ENCODE measurements at places on chromosomes 2 and 18.

GRCh38 chr2:143481237-143481623 is 352.0 kb downstream of the ARHGAP15 start:
- DNase-seq = no peak

DNA sequence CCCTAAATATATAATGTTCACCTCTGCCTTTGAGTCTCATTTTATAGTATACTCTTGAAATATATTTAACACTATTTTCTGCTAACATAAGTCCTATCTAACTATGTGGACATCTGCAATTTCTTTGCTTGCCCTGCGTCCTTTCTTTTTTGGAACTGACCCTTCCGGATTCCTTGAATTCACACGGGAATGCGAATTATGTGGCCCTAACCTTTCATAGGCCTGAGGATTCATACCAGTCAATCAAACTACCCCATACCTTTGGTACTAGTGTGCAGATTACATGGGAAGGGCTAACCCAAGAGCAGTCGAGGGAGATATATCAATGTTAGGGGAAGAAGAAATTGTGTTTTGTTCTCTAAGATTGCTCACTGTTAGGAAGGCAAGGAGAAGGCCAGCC is 56.4 kb downstream of the NRXN1 start:
- DNase-seq = no peak

- DNase-seq = no peak
These were observed 121.2 kb downstream of the CABYR start for GRCh38 chr18:24259869-24260641.

GRCh38 chr2:196160101-196160500 is 11.3 kb downstream of the STK17B start:
- peak; percentile 38 for DNase-seq

DNA sequence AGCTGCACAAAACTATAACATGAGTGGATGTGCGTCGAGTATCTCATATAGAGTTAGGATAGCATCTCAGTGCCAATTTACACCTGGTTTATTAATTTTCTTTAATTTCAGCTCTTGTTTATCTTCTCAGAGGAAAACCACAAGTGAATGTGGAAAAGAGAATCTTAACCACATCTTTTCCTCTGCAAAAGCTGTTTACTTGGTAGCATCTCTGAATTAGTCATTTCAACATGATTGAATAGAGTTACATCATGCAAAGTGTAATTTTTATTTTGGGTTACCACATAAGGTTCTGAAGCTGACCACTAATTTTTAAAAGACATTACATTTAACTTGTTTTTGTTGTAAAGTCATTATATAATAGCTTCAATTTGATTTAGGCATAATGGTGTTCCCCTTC is 83.8 kb upstream of the FAM237A start:
- no peak for DNase-seq

DNA sequence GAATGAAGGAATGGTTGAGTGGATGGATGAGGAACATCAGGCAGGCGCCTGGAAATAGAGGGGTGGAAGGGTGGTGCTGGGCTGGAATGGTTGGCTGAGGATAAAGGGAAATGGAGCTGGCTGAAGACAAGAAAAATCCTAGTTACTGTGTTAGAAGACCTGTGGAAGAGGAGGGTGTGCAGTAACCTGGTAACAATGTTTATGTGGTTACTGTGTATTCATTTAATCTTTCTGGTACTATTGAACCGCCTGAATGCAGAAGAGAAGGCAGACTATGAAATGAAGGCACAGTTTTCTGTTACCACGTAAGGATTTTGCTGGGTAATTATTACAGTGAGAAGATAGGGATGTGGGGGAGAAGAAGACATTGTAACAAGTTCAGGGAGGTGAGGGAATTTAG is 110.3 kb upstream of the MGAT5 start:
- no peak for DNase-seq

DNA sequence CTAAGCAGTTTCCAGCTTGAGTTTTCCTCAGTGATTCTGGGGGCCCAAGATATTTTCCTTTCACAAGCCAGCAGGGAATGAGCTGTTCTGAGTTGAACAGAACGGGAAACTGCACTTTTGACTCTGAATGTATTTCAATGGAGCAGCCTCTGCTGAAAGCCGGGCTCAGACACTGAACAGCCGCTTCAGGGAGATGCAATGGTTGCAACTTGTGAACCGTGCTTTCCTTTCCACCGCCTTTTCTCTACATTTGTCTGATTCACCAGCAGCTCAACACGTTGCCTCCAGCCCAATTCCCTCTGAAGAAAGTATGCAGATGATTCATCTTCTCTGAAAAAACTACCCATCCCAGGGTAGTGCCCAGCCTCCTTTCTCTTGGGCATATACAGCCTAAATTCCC is 119.3 kb upstream of the PKDCC start:
- DNase-seq = no peak

GRCh38 chr2:236580746-236581355 is 11.2 kb downstream of the ACKR3 start:
- DNase-seq = no peak

DNA sequence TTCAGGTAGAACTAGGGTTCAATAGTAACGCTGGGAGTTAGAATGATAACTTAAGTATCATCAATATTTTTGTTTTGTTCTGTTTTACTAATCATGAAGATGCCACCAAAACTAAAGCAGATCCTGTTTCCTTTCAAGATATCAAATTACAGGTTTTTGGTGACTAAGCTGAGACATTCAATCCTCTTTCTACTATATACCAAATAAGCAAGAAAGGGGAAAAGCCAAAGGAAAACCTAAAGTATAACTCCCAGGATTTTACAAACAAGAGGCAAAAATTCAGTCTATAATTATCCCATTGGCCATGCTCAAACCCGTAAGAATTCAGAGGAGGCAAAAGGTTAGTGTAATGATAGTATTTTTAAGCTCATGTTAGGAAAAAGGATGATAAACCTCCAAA is 175.2 kb upstream of the CCDC150 start:
- DNase-seq = no peak

GRCh38 chr2:69933839-69934613 is 19.1 kb downstream of the MXD1 start:
- no peak for DNase-seq

GRCh38 chr2:102005989-102006885 is 14.5 kb downstream of the IL1R2 start:
- DNase-seq = peak; percentile 51

- no peak for DNase-seq
These were observed 2.0 kb downstream of the IL1A start for GRCh38 chr2:112782234-112782799.

GRCh38 chr2:11827547-11827946 is 81.1 kb downstream of the LPIN1 start:
- no peak for DNase-seq

DNA sequence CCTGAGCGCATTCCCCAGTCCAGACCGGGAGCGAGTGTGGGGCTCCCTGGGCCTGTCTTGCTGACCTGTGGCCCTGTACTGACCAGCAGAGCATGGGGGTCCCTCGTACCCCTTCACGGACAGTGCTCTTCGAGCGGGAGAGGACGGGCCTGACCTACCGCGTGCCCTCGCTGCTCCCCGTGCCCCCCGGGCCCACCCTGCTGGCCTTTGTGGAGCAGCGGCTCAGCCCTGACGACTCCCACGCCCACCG is 5.3 kb downstream of the NEU4 start:
- DNase-seq = no peak

- DNase-seq = no peak
These were observed 90.0 kb downstream of the PLEKHM3 start for GRCh38 chr2:207935121-207935990.

DNA sequence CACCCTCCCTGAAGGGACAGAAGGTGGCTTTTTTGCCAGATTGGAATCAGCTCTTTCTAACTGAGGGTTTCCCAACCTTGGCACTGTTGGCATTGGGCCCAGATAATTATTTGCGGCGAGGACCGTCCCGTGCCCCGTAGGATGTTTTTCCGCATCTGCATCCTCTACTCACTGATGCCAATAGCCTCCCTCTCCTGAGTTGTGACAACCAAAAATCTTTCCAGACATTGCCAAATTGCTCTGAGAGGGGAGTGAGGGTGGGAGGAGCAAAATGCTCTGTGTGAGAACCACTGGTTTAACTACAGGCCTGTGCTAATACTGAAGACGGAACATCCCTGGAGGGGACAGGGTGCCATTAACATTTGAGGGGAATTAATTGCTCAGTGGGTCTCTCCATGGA is 33.6 kb upstream of the GLI2 start:
- no peak for DNase-seq

DNA sequence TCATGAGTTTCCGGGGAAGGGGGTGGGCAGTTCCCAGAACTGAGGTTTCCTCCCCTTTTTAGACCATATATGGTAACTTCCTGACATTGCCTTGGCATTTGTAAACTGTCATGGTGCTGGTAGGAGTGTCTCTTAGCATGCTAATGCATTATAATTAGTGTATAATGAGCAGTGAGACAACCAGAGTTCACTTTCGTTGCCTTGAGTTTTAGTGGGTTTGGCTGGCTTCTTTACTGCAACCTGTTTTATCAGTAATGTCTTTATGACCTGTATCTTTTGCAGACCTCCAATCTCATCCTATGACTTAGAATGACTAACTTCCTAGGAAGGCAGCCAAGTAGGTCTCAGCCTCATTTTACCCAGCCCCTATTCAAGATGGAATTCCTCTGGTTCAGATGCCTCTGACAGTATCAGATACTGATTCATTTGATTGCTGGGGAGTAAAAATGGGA is 447.3 kb downstream of the XIRP2 start:
- DNase-seq = no peak

DNA sequence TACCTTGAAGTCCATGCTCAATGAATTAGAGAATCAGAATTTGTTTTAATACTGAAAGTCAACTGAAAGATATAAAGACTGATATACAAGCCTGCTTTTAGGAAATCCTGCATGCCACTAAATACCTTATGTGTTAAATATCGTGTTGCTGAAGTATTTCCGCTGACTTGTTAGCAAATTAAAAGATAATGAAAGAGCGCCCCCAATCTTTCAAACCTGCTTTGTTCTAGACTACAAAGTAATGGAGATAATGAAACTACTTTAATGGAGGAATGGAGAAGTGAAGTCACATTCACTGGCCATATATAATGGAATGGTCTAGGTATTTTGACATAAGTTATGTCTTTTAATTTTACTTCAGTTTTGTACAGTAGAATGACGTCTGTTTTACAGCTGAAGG is 95.7 kb downstream of the ASXL3 start:
- DNase-seq = no peak

DNA sequence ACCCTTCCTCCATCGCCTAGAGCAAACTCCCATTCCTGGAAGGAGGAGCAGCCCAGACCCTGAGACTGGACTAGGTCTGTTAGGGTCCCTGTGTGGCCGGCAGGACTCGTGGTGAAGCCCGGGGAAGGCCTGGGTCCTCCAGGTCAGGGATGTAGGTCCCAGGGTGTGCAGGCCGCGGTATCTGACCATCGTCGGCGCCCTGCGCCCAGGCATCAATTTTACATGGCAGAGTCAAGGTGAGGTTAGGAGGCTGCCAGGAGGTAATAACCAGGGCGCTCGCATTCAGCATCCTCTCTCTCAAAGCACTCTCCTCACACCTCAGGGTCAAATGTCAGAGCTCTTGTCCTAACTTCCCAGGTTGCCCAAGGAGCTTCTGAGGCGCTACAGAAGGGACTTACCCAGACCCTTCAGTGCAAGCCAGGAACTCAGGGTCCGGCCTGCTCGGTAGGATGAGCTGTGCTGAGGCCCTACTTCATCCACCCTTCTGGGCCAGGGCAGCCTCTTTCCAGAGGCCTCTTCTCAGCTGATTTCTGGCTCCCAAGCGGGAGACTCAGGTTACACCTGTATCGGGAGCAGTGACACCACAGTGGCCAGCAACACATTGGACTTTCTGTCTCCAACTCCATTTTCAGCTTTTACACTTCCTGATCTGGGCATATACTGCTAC is 628 bp downstream of the SH2D6 start:
- DNase-seq = no peak

- no peak for DNase-seq
These were observed 24.9 kb upstream of the COL5A2 start for GRCh38 chr2:189204322-189204941.

DNA sequence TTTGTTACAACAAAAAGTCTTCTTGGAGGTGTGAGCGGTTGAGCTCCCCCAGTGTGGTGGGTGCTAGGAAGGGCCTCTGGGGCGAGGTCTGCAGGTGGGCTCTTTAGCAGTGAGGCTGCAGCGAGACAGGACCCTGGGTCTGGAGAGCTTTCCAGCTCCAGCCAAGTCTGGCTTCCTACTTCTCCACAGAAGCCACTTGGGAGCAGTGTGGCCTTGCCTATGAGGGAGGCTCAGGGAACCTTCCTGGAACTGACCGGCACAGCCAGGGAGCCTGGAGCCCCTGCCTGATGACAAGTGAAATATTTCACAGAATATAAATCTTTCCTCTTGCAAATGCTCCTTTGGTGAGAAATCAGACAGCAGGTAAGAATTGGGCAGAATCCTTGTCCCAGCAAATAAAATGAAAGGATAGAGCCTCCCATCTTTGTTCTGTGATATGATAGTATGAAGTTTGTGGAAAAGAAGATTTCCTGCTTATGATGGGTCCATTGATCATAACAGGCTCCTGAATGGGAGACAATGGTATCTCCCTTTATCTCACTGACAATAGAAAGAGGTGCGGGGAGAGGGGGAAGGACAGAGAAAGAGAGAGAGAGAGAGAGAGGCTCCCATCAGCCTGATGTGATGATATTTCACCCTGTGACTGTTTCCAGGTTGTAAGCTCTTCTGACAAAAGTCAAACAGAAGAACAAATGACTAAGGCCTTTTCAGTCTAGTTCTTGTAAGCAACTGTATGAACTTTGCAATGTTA is 289.8 kb upstream of the SPRED2 start:
- DNase-seq = peak; percentile 83

DNA sequence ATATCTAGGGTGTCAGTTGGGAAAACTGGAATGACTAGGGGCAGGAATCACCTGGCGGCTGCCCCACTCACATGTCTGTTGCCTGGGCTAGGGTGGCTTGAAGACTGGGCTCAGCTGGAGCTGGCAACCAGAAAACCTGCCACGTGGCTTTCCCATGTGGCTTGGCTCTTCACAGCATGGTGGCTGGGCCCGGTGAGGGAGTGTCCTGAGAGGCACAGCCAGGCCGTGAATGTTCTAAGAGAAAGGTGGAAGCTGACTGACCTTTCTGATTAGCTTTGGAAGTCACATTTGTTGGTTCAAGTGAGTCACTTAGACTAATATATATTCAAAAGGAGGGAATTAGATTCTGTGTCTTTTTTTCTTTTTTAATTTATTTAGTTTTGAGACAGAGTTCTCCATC is 22.7 kb downstream of the SP5 start:
- no peak for DNase-seq

DNA sequence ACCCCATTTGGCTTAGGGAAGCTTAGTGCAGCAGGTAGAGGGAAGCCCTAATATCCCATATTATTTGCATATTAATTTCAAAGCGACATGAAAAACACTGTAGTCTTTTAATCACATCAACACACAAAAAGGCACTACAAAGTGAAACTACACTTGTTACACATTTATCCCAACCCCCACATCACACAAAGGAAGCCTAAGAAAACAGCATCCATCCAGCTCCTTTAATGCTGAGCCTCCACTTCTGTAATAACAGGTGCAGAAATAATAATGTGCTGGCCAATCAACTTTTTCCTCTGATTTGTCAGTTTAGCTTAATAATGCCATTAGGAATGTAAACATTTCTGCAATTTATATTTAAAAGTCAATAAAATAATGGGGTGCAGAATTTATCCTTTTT is 274.0 kb downstream of the TCF4 start:
- no peak for DNase-seq

GRCh38 chr2:173934895-173935294 is 30.3 kb downstream of the SP3 start:
- no peak for DNase-seq

- DNase-seq = no peak
These were observed 171.6 kb downstream of the FIGN start for GRCh38 chr2:163564236-163564635.

- DNase-seq = no peak
These were observed 991.9 kb upstream of the CHAC2 start for GRCh38 chr2:52775674-52776073.

- DNase-seq = no peak
These were observed 48.3 kb downstream of the WDFY1 start for GRCh38 chr2:223896833-223897311.
